Astrocyte of the spinal cord (primary cell): ENCODE measurements at places on chromosomes 3 and 15.

GRCh38 chr15:89140595-89140994 is 52.3 kb downstream of the ABHD2 start:
- DNase-seq = no peak

- DNase-seq = no peak
These were observed 25.9 kb downstream of the ROBO2 start for GRCh38 chr3:77065750-77066149.

DNA sequence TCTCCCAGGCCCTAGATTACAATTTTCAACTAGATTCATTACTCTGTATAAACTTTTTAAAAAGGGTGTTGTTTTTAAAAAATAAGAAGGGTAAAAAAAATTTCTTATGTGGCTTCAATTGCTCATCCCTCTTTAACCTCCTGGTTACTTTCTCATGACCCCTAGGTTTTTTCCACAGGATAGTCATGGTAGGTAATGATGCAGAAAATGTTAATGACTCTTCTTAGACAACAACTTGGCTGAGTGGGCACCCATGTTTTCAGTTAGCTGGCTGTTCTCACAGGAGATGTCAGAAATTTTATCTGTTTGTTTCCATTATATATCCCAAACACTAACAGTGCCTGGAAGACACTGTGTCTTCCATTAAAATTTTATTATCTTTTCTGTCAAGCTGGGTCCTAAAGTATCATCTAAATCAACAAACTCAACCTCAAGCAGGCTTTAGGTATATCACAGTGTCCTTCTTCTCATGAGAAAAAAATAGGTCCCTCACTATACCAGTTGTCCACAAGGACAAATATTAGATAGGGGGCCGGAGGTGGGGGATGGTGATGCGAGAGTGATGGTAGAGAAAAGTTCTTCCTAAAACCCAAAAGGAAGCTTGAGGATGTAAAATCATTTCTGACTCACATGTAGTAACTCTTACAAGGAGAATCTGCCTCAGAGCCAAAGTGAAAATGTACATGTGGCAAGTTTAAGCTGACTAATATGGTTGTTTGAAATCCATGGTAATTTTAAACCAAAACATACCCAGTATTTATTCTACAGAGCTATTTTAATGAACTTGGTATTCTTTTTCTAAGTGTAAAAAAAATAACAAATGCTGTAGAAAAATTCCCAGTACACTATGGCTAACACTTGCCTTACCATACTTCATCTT is 43.3 kb downstream of the PLOD2 start:
- DNase-seq = peak; percentile 90

- no peak for DNase-seq
These were observed 362.4 kb downstream of the FEZF2 start for GRCh38 chr3:62010989-62011388.

- DNase-seq = no peak
These were observed 122.2 kb upstream of the SLC24A5 start for GRCh38 chr15:47998619-47999019.

- no peak for DNase-seq
These were observed 106.7 kb downstream of the ADAMTS17 start for GRCh38 chr15:100235030-100235617.

DNA sequence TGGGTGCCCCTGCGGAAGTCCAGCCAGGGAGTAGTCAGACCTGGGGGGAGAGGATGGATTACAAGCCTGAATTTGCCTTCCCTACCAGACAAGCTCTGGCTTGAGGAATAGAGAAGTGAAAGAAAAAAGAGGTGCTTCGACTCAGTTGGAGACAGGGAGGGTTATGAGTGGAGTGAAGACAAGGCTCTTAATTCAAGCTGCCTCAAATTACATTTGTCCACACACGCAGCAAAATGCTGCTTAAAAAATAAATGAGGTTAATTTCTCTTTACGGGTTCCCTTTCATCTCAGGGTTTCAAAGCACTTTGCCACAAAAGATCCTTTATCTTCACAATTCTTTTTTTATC is 49.0 kb upstream of the SLC4A7 start:
- peak; percentile 62 for DNase-seq

DNA sequence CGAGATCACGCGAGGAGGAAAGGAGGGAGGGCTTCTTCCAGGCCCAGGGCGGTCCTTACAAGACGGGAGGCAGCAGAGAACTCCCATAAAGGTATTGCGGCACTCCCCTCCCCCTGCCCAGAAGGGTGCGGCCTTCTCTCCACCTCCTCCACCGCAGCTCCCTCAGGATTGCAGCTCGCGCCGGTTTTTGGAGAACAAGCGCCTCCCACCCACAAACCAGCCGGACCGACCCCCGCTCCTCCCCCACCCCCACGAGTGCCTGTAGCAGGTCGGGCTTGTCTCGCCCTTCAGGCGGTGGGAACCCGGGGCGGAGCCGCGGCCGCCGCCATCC is 1.1 kb upstream of the SETD5 start:
- peak; percentile 98 for DNase-seq

DNA sequence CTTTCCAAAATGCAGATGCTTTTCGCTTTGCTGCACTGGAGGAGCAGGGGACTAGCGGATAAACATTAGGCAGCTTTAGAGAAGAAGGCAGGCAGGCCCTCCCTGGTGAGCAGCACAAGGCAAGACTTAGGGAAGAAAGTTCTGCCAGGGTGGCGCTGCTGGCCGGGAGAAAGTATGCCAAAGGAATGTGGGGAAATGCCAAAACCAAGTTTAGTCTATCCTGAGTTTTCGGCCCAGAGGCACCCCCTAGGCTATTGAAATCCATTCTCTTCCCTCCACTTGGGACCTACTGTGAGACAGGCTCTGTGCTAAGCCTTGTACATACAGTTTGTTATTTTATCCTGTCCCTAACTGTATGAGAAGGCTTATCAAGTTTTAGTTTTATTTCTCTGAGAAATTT is 9.2 kb downstream of the SHC4 start:
- DNase-seq = no peak

GRCh38 chr15:83327041-83327440 is 42.6 kb upstream of the BNC1 start:
- DNase-seq = no peak

DNA sequence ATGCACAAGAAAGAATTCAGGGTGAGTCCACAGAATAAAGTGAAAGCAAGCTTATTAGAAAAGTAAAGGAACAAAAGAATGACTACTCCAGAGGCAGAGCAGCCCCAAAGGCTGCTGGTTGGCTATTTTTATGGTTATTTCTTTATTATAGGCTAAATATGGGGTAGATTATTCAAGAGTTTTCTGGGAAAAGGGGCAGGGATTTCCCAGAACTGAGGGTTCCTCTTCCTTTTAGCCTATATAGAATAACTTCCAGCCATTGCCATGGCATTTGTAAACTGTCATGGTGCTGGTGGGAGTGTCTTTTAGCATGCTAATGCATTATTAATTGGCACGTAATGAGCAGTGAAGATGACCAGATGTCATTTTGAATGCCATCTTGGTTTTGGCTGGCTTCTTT is 13.6 kb downstream of the GLDN start:
- no peak for DNase-seq
